Globus pallidus (tissue), 1 donor: ENCODE measurements at places on chromosomes 2 and 18.

GRCh38 chr2:27080140-27080469, 1.7 kb downstream of the EMILIN1 start:
- DNase-seq, result no peak

DNA sequence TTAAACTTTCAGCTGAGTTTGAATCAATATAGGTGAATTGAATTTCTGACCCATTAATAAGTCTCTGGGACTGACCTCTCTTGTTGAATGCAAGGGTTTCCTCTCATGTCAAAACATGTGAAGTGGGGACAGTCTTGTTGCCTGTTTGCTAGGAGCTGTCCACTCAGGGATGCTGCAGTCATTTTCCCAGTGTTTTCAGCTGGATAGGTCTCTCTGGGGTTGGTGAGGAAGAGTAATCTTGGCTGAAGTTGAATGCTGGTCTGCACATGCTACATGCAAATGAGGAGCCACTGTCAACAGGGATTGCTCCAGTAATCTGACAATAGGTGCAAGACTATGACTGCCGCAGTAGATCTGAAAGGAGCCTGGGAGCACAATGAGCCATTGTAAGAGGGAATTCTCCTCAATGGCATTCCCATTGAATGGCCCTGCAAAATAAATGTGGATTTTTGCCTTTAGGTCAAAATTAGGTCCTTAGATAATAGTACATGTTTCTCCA, 34.1 kb upstream of the IL1RL1 start:
- no peak for DNase-seq

GRCh38 chr2:47179388-47179787, 24.3 kb upstream of the STPG4 start:
- no peak for DNase-seq

GRCh38 chr2:29013057-29013780, 32.1 kb downstream of the TOGARAM2 start:
- DNase-seq, result no peak

GRCh38 chr2:207334624-207335371, 169.1 kb upstream of the KLF7 start:
- DNase-seq, result no peak

DNA sequence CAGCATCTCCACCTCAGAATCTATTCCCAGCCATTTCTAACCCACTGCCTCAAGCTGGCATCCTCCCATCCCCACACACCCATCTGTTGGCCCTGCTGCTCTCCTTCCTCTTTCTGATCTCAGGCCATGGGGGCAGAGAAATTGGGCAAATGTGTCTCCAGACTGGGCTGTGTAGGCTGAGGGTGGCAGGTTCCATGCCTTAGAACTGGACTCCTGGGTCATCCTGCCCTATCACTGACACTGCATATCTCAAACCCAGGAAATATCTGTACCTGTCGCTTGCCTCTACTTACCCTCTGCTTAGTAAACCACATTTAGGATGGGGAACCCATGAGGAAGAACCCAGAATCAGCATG, 1.8 kb downstream of the WNT10A start:
- DNase-seq, result no peak

DNA sequence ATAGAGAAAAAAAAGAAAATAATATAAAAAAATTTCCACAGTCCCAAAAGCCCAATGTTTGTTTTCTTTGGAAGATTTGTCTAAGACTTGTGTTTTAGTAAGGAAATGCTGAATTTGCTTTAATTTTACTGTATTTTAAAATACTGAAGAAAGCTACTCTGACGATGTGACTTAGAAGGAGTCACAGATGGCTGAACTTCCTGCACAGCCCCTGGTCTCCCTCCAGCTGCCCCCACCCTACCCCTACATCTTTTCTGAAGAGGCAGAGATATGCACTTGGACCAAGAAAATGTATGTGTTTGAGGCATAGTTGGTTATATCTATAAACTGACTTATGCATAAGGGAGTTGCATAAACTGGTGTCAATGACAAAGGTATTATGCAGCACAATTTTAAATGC, 172.3 kb downstream of the CDH2 start:
- DNase-seq, result no peak

- no peak for DNase-seq
Observed at GRCh38 chr18:7658701-7659100, 91.6 kb downstream of the PTPRM start.

DNA sequence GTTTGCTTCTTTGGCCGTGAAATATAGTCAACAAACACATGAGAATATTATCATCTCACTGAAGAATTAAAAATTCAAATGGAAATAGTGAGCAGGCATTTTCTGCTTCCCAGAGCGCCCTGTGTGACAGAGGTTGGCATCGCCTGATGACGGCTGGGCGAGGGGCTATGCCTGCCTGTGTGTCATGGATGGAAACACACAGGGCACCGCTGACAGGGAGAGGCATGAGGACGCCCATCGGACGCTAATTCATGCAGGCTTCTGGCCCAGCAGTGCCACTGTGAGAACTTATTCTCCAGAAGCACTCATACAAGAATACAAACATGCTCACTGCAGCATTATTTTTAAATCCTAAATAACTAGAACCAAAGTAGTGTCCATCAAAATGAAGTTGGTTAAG, 61.4 kb upstream of the OTOS start:
- no peak for DNase-seq

DNA sequence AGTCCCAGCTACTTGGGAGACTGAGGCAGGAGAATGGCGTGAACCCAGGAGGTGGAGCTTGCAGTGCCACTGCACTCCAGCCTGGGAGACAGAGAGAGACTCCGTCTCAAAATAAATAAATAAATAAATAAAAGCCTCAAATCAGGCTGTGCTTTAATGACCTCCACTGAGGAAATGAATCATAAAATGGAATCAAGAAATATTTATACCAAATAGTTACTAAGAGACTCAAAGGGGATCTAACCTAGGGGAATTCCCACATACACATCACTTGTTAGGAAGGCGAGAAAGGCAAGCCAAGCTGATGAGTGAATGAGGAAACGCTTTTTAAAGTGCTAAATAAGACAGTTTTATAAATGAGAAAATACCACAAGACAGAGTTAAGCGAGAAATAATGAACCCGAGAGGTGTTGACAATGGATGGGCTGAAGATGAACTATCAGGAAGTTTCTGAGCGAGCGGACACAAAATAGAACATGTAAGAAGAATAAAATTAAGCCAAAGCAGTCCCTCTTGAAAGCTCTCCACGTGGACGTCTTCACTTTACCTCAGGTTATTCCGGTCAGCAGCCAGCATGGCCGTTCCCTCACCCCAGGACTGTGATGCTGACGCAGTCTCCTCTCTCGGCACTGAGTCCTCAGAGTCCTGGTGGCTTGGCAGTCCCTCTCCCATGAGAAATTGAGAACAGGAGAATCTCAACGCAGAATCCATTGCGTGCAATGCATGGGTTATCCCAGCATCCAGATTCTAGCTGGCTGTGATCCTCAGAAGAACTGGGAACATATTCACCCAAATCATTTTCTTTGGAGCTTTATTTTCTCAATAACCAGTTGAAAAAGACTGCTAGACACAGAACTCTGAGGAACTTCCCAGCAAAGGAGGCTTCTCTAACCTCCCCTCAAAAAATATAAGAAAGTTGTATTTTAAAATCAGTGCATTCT, 22.3 kb downstream of the PXDN start:
- no peak for DNase-seq

- no peak for DNase-seq
Observed at GRCh38 chr18:63936932-63937393, 12.1 kb upstream of the HMSD start.
